COR-L47 (cell line): ENCODE measurements at places on chromosomes 3 and 15.

DNA sequence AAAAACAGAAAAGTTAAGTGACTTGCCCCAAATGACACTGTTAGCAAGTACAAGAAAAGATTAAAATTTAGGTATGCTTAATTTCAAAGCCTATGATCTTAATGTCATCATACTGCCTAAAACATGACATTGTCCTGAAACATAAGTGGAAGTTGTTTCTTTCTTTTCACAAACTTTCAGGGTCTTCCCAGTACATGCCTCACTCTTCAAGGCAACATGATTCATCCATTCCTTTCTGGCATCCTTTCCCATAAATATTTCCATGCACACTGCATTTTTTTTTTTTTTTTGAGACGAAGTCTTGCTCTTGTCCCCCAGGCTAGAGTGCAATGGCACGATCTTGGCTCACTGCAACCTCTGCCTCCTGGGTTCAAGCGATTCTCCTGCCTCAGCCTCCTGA, 42.5 kb upstream of the KPNA4 start:
- no peak for DNase-seq

DNA sequence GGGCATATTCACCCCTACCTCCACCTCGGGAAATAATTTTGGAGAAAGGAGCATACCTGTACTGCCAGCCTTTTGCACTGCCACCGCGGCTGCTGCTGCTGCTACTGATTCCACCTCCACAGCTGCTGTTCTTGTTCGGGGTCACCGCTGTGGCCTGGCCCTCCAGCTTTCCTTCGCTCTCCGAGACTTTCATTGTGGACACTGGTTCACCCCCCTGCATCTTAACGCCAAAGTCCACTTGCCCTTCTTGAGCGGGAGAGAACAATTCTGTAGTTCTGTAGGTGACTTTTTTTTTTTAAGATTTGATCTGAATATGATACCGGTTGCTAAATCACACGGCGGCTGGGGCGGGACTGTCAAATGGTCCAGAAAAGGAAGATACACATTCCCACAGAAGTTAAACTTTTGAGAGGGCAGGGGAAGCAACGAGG, 701 bp downstream of the OSBPL11 start:
- DNase-seq, result no peak

DNA sequence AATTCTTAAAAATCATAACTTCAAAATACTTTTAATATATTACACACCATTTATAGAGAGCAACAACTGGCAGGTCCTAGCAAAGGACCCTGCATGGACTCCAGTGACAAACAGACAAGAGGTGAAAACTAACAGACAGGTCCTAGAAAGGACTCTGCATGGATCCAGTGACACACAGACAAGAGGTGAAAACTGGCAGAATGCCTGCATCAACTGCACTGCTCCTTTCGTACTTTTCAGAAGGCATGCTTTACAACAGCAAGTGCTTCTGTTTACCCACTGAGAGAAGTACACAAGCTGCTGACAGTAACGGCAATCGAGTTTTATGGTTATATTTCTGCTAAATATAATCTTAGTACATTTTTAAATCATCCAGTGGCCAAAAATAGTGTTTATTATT, 24.3 kb upstream of the GP5 start:
- DNase-seq, result no peak

- no peak for DNase-seq
Observed at GRCh38 chr3:63331520-63331919, 53.4 kb downstream of the SYNPR start.
